CD4-positive, alpha-beta memory T cell (primary cell): ENCODE measurements at places on chromosomes 6 and 20. TPM values are rescaled to one million over a fixed set of nuclear protein-coding genes. Genes with fewer than 3 reads are reported as not detected.

GRCh38 chr6:79797163-79797764 lies 150.1 kb downstream of the ELOVL4 start:
- DNase-seq = no peak

DNA sequence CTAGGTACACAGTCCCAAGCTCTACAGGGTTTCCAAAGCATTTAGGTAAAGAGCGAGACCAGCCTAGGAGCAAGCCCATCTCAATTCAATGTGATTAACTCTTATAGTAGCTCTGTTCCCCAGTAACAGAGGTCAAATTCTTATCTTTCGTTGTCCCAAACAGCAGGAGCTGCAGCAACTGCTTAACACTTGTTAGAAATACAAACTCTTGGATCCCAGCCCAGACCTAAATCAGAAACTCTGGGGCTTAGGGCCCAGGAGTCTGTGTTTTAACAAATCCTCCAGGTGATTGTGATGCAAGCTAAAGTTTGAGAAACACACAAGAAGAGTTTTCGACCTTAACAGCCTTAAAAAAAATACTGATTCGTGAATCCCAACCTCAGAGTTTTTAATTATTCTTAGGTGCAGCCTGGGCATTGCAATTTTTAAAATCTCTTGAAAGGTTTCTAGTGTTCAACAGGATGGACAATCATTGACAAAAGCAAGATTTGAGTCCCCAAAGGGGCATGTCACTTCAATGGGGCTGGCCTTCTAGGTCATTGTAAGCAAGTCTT lies 127.4 kb upstream of the HCRTR2 start:
- no peak for DNase-seq

- no peak for DNase-seq
Observed at GRCh38 chr6:37576336-37576737, 76.6 kb upstream of the CCDC167 start.

- DNase-seq = no peak
Observed at GRCh38 chr20:19677336-19677735, 80.7 kb upstream of the RIN2 start.

- DNase-seq = no peak
Observed at GRCh38 chr6:170206851-170207431, 83.9 kb downstream of the DLL1 start.

DNA sequence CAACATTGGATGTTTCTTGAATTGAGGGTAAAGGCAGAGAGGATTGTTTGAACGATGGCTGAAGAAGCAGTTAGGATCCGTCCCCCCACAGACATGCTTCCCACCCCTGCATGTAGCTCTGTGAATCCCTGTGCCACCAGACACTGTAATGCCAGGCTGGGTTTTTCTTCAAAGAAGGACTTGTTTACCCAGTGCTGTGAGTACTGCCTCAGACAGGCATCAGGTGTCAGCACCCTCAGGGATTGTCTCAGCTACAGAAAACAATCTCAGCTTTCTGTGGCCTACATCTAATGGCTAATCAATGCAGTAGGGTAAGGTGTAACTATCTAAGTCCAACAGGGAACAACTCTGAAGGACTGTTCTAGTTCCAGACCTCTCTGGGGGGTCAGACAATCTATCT lies 853.0 kb upstream of the EPHA7 start:
- DNase-seq = no peak

- DNase-seq = no peak
Observed at GRCh38 chr6:63689421-63689820, 53.8 kb downstream of the PHF3 start.

- no peak for DNase-seq
Observed at GRCh38 chr6:89977808-89978748, 83.8 kb downstream of the GJA10 start.

- DNase-seq = no peak
Observed at GRCh38 chr20:47314647-47315338, 41.7 kb downstream of the ZMYND8 start.

DNA sequence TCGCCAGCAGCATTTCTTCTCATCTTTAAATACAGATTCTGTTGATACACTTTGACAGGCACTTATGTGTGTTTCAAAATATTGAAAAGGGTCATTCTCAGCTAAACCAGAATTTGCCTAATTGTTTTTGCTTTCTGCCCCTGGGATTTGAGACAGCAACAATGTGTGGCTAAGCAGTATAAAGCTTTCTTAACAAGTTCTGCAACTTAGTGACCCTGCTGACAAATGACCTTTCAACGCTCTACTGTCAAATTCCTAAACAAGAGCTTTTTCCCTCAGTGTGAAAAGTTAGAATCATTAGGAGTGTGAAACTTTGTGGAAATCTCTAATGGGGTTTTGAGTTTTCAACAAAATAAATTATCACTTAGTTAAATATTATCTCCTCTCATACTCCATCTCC lies 414.6 kb downstream of the RFPL4B start:
- no peak for DNase-seq

DNA sequence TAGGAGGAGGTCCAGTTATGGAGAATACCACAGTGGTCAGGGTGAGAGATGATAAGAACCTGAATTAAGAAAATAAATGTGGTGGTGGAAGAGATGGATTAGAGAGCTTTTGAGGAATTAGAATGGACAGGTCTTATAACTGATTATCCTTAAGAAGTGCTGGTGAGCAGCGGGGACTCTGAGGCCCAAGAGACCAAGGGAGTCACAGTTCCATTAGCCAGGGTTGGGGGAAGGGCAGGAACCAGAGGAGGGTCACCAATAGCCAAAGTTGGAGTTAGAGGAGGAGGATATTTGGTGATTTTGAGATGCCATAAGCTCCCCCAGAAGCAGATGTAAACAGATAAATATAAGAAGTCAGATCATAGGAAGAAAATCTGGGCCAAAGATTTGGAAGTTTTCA lies 87.1 kb upstream of the PAK5 start:
- DNase-seq = no peak

DNA sequence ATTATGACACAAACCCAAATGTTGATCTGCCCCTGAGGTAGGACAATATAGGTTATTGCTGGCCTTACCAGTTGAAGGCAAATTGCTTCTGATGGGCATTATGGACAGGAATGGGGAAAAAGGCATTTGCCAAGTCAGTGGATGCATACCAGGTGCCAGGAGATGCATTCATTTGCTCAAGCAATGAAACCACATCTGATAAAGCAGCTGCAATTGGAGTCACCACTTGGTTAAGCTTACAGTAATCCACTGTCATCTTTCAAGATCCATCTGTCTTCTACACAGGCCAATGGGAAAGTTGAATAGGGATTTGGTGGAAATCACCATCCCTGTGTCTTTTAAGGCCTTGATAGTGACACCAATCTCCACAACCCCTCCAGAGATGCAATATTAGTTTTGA lies 648.6 kb downstream of the COL12A1 start:
- no peak for DNase-seq

DNA sequence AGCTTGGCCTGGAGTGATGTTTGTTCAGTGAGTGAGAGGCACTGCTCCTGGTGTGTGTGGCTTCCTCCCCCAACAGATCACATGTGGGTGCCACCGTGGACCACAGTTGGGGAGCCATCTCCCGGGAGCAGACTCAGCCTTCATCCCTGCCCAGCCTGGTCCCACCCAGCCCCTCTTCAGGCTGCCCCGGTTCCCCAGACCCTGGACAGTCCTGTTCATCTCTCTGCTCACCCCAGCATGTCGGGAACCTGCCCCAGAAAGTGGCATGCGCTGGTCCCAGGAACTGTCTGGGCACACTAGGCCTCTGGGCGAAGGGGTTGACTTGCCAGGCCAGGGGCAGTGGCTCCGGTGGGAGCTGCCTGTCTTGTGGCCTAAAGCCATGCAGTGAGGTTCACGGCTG lies 21.5 kb upstream of the PPP1R3G start:
- DNase-seq = no peak

DNA sequence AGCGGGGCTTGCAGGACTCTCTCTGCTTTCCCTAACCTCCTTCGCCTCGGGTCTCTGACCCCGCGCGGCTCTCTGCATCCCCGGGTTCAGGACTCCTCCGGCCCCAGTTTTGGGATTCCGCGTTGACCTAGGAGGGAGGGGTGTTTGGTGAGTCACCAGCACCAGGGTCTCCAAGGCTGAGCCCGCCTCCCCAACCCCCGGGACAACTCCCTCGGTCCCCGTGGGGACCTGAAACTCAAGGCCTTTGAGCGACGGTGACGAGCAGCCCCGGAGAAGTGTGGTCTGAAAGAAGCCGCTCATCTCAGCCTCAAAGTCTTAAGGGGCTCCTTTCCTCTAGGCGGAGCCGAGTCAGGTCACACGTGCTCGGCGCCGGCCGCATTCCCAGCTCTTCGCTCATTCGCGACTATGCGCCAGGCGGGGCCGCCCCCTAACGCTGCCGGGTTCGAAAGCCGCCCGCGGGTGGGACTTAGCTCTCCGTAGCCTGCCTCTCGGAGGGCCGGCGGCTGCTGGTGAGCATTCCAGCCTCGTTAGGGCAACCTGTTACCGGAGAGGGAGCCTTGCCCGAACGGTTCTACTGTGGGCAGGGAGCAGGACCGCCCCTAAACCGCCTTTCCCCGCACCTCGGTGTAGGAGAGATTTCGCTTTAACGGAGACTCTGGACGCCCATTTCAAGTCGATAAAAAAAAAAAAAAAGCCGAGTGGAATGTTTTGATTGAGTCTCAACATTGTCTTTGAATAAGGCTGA lies 3.0 kb upstream of the PRDM13 start:
- DNase-seq = no peak

GRCh38 chr6:37731888-37732287 lies 34.2 kb upstream of the MDGA1 start:
- DNase-seq = no peak

GRCh38 chr6:150830439-150831165 lies 34.9 kb upstream of the MTHFD1L start:
- DNase-seq = no peak

GRCh38 chr6:151652325-151652724 lies 155.2 kb upstream of the ESR1 start:
- DNase-seq = no peak

- peak; percentile 64 for DNase-seq
Observed at GRCh38 chr6:149234051-149234962, 83.2 kb upstream of the TAB2 start.

GRCh38 chr20:50824137-50824536 lies 29.3 kb downstream of the BCAS4 start:
- no peak for DNase-seq

DNA sequence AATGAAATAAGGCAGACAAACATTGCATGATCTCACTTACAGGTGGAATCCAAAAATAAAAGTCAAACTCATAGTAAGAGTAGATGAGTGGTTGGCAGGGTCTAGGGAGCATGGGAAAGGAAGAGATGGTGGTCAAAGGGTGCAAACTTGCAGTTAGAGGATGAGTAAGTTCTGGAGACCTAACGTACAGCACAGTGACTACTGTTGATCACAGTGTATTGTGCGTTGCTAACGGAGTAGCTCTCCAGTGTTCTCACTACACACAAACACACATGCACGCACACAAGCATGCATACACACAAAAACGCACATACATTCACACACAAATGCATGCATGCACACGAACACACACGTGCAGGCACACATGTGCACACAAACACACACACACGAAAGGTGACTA lies 54.9 kb downstream of the LY86 start:
- DNase-seq = no peak

DNA sequence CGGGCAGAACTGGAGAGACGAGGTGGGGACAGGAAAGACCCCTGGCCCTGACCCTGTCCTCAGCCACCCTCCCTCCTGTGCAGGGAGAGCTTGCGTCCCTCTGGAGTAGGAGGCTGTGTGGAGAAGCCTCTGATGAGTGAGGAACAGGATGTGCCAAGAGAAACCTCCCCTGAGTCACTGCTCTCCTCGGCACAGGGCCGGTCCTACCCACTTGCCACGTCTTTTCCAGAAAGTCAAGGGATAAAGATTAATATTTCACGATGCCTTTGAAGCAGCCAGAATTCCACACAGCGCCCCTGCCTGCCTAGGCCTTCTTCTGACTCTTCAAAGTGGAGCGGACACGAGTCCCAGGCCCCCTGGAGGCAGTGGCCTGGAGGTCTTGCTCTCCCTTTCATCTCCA lies 34.9 kb upstream of the THBS2 start:
- no peak for DNase-seq

DNA sequence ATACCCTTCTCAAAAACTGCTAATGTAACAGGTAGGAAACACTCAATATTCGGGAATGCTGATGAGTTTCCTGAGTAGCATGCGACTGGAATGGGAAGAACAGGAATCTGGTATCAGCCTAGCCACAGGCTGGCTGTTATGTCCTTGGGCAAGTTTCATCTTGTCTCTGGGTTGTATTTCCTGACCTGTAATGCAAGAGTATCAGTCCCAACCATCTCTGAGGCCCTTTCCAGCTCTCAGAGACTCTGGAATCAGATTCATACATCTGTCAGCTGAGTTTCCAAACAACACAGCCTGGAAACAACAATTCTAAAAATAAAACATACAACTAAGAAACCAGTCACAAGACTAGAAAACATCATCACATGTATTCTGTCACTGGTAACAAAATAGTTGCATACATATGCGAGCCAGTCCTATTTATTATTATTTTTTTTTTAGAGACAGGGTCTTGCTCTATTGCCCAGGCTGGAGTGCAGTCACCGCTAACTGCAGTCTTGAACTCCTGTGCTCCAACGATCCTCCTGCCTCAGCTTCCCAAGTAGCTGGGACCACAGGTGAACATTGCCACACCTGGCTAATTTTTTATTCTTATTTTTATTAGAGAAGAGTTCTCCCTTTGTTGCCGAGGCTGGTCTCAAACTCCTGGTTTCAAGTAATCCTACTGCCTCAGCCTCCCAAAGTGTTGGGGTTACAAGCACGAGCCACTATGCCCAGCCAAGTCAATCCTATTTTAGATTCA lies 16.7 kb upstream of the TFAP2A start:
- no peak for DNase-seq

DNA sequence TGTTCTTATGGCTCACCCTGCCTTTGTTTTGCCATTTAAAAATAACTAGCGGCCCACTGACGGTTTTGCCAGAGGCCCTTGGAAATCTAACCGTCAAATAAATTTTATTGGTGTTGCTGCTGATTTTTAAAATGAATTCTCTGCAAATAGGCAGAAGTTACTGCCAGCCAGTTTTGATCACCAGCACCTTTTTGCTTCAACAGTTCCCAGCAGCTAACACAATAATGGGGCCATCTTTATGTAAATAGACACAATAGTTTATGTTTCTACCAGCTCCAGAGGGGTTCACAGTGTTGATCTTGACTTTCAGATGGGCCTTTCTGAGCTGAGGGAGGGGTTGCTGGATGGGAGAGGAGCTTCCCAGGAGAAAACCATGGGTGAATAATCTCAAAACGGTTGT lies 11.2 kb downstream of the CD83 start:
- DNase-seq = no peak

- no peak for DNase-seq
Observed at GRCh38 chr6:154410619-154411072, 54.0 kb upstream of the IPCEF1 start.

DNA sequence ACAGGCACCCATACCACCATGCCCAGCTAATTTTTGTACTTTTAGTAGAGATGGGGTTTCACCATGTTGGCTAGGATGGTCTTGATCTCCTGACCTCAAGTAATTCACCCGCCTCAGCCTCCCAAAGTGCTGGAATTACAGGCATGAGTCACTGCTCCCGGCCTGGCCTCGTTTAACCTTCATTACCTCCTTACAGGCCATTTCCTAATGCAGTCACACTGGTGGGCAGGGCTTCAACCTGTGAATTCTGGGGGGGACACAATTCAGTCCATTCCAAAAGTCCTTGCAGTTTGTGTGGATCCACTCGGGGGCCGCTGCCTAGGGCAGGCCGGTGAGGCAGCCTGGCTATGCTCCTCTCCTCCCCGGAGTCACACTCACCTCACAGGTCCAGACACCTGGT lies 112.4 kb upstream of the SNX9 start:
- no peak for DNase-seq

The TNFRSF6B gene
- not detected for total RNA-seq

The ME1 gene
- total RNA-seq = 0.67 TPM

The CLPSL1 gene
- total RNA-seq = not detected

The SLC44A4 gene
- total RNA-seq = not detected

The C2 gene
- 3.2 TPM for total RNA-seq

The PLA2G7 gene
- 11.1 TPM for total RNA-seq

The PCSK2 gene
- not detected for total RNA-seq

The PPIL6 gene
- total RNA-seq = 0.52 TPM

The CST3 gene
- total RNA-seq = 8.1 TPM
